ENCODE measurements at places on chromosomes 7 and 10.
A peak's percentile ranks its signal among the peaks of the same experiment; 100 is the strongest.

DNA sequence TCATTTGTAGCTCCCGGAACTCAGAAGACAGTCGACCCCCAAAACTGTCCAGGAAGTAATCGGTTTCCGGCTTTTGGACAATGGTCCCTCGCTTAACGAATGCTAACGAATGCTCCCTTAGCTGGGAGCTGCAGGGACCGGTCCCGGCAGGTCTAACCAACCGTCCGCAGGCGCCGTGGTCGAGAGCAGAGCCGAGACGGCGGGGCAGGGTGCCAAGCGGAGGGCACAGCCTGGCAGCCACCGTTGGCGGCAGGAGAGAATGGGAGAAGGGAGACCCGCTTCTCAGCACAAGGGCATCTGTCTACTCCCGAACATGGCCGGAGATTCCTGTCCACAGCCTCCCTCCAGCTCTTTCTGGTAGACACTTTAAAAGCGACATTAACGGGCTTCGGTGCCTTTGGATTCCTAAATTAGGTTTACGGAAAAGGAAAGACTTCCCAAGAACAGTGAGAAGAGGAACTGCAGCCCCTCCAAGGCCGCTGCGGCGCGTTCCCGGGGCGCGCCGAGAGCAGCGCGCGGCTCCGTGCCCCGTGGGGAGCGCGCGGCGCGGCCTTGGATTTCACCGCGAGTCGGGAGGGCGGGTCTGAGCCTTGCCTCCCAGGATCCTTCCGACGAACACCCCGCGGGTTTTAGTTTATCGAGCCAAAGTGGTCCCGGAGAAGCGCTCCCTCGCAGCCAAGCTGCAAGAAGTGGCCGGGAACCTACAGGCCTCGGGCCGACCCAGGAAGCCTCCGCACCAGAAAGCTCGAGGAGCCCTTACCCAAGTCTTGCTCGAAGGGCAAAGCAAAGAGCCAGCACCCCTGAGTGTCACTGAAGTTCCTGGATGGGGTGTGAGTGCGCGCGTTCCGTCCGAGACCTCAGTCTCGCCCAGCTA, 3.6 kb upstream of the TBX20 start:
- no peak for DNase-seq

DNA sequence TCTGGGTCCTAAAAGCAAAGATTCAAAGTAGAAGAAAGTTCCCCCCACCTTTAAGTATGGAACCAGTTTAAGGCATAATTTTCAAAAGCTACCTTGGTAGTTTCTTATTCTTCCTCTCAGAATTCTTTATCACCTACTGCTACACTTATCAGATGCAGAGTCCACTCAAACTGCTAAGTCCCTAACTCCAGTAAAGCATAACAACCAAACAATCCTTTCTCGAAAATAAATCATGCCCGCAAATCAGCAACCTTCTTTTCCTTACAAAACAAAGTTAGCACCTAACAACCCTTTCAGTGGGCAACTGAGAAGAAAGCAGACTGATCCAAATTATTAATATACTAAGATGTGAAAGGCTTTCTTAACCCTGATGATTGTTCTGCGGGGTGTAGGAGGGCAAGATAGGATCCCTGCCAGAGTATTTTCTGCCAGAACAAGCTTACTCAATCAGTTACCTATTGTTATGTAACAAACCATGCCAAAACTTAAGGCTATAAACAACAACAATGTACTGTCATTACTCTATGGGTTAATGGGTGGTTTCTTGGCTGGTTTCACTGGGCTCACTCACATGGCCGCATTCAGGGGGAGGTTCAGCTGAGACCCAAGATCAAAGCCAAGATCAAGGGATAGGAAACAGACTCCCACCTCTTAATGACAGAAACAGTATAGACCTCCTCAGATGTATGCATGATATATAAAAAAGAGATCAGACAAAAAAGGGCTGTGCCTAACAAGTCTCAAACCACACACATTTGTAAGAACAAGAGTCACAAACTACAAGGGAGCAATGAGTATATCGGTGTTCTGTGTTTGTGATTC, 42.0 kb downstream of the CCDC6 start:
- DNase-seq, result no peak

DNA sequence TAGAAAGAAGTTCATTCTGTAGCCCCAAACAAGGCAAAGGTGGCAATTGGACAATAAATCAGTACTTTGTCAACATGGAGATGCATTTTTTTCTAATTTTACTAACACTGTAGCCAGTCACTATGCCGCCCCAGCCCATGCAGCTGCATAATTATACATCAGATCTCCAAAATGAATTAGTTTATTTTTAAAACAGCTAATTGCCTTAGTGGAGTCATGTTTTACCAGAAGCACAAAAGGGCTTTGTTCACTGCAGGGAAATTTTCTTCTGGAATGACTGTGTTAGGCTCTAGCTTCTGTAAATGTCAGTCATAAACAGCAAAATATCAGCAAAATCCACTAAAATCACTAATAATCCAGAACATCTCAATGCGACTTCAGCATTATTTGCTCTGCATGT, 20.1 kb upstream of the HDAC9 start:
- DNase-seq, result no peak

DNA sequence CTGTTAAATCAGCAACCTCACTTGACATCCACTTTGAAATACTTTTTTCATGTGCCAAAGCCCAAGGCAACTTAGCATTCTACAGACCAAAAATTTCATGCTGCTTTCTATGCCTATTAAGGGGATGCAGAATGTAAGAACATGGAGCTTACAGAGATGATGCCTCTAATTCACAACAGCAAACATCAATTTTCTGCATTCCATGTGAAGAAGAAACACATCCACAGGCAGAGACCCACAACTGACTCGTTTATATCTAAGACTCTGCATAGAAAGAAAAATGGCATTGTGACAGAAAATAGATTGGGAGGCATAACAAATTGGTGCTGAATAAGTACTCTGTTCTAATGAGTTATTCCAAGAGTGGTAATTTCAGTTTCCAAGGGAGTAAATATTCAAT, 107.6 kb downstream of the SGMS1 start:
- DNase-seq, result no peak

GRCh38 chr10:67839951-67840350, 2.0 kb upstream of the DNAJC12 start:
- DNase-seq, result no peak

- no peak for DNase-seq
Measured at GRCh38 chr10:373015-373414, 237.8 kb downstream of the ZMYND11 start.

GRCh38 chr10:34723750-34724149, 91.3 kb downstream of the PARD3 start:
- DNase-seq, result no peak

DNA sequence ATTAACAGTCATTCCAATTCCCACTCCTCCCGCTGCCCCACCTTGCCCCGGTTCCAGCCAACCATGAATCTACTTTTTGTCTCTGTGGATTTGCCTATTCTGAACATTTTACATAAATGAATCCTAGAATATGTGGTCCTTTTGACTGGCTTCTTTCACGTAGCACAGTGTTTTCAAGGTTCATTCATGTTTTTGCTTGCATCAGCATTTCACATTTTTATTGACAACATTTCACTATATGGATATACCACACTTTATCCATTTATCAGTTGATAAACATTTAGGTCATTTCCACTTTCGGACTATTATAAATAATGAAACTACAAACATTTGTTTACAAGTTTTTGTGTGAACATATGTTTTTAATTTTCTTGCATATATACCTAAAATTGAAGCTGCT, 182.0 kb downstream of the ZNF248 start:
- no peak for DNase-seq

GRCh38 chr7:114660126-114660486, 245.5 kb downstream of the FOXP2 start:
- DNase-seq, result no peak

GRCh38 chr10:7481368-7481765, 70.5 kb upstream of the SFMBT2 start:
- DNase-seq, result no peak

GRCh38 chr7:31106303-31107105, 54.4 kb downstream of the ADCYAP1R1 start:
- DNase-seq, result no peak

GRCh38 chr7:75878312-75878768, 494 bp upstream of the RHBDD2 start:
- DNase-seq, result no peak

DNA sequence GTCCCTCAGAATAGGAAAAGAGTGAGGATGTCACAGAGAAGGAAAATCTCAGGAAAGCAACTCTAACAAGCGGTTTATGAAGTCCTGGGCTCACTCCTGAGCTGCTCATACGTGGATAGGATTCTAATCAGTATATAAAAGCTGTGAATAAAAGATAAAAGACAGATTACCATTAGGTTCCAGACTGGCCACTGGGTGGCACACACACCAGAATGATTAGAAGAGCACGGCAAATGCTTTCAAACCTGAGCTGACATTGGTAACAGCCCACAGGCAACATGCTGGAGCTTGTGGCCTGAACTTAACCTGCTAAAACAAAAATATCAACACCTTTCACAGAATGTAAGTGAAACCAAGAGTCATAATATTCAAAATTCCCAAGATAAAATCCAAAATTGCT, 370.8 kb downstream of the GRID1 start:
- DNase-seq, result no peak

- no peak for DNase-seq
Measured at GRCh38 chr7:123944395-123944794, 19.4 kb downstream of the SPAM1 start.

DNA sequence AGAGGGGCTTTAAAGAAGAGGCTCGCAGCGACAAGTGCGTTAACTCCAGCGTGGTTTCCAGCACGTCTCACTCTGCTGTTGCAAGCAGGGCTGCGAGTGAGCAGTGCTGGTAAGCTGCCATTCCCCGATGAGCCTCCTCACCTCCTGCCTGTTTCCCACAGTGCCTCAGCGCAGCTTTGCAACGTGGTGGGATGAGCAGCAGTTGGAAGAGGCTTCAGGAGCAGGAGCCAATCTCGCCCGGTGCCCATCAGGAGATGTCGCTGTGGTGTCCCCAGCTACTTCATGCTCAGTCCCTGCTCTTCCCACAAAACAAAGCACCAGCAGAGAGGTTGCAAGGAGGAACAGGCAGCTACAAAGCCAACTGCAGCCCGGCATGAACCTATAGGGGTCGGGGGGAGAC, 2.4 kb upstream of the ADARB2 start:
- DNase-seq, result no peak

- peak; percentile 72 for DNase-seq
Measured at GRCh38 chr10:124744102-124745050, at the start of gene FAM53B. FAM53B (minus strand) TSS chr10:124744378; CDS start chr10:124706713, 37,665 bp downstream.

GRCh38 chr10:92502296-92502808, 71.5 kb downstream of the IDE start:
- DNase-seq, result no peak

GRCh38 chr10:7362471-7362870, 48.4 kb downstream of the SFMBT2 start:
- no peak for DNase-seq

DNA sequence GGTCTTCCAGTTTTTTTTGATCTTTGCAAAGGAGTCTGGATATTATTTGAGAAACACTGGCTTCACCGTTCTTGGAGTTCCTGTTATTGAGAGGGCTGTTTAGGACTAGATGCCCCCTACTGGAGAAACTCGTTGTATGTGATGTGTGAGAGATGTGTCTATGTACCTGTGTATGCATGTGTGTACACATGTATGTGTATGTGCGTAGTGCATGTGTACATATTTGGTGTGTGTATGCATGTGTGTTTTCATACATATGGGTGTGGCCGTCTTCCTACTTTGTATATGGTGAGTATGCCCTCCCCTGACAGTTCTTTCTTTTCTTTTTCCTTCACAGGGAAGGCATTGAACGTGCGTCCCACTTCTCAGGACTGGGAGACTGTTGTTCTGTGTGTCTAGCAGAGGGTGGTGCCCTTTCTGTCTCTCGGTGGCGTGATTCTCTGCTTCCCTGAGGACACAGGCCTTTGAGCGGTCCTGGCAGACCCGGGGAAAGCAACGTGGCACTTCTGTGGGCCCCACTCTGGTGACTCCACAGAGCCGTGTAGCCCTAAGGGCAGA, 3.0 kb upstream of the CALHM3 start:
- peak; percentile 14 for DNase-seq

- DNase-seq, result no peak
Measured at GRCh38 chr10:91570220-91570619, 62.7 kb downstream of the PPP1R3C start.

DNA sequence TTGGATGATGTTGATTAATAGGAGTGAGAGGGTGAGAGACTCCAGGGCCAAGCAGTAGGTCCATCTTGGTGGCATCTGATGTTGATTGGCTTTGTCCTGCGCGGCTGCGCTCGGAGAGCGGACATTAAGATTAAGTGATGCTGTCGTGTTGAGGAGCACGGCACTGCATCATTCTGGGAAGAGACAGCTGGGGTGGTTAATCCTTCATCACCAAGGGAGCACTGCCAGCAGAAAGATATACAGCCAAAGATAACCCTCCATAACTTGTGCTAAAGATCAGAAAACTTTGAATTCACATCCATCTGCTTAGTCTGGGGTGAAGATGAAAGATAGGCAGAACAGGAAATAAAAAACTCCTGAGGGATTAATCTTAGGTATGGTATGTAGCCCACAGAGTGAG, 208.3 kb downstream of the LRMDA start:
- DNase-seq, result no peak

DNA sequence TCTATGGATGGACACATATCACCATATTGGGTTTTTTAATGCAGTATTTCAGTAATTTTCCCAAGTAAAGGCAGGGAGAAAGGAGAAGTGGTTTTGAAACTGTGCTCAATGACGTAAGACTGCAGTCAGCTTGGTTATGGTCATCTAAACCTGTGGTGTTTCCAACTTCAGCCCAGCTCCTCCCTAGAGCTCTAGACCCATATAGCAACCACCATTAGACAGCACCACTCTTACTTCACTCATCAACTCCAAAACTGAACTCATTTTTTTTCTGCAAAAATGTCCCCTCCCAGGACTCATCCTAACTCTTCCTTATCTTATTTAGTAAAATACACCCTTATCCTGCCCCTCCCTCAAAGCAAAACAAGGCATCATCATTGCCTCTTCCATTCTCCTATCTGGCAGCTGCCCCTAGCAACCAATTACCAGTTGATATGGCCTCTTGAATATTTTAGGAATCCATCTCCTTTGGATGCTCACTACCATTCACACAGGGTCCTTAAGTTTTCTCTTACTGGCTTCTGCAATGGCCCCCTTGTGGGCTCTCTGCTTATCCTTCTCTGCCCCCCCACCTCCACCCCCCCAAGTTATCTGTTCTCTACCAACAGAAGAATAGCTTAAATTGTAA, 1.5 kb upstream of the RALA start:
- no peak for DNase-seq

GRCh38 chr7:111953611-111954010, 252.6 kb downstream of the DOCK4 start:
- DNase-seq, result no peak

DNA sequence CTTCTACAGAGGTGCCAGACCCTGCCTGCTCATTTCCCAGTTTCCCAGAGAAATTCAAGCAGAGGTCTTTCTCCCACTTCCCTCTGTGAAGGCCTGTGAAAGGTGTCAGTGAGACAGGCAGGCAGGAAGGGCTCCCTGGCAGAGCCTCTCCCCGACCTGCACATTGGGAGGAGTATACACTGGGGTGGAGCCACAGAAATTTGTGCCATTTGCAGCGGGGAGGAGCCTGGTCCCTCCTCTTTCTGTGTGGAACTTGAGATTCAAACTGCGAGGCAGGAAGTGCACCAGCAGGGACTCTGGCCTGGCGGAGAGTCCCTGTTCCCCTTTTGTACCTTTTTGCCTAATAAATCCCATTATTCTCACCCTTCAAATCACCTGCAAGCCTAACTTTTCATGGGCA, 54.6 kb upstream of the OPN4 start:
- DNase-seq, result no peak

GRCh38 chr7:100443096-100443840, 7.0 kb upstream of the PPP1R35 start:
- DNase-seq, result no peak

GRCh38 chr10:6743291-6743849, 163.3 kb upstream of the PRKCQ start:
- no peak for DNase-seq

Data from T follicular helper cell (primary cell).